Uterus (tissue), 4 donors: ENCODE measurements at places on chromosomes 4 and X. TPM values are rescaled to one million over a fixed set of nuclear protein-coding genes. Genes with fewer than 3 reads are reported as not detected.

DNA sequence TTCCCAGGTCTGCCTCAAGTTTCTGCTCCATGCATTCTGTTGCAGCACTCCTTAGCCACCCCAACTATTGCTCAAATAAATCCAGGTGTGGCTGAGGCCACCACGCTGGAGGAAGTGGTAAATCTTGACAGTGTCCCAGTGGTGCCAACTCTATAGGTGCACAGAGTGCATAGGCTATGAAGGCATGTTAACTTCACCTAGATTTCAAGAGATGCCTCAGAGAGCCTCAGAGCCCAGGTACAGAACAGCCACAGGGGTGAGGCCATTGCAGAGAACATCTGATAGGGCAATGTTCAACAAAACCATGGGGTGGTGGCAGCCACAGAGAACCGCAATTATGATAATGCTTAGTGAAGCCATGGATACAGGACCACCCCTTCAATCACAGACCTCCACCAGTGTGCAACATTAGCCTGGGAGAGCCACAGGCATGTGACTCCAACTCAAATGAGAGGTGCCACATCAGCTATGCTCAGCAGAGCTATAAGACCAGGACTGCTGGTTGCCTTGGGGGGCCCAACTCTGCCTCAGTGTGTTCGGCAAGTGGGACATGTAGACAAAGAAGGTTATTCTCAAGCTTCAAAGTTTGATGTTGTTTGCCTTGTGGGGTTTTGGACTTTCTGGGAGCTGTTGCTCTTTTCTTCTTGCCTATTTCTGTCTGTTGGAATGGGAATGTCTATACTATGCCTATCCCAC, 468.7 kb downstream of the ANKRD50 start:
- H3K27me3 ChIP-seq, result no peaks in the 10 kb centered on the region
- no peaks in the 10 kb centered on the region for H3K36me3 ChIP-seq
- DNase-seq, result no peak
- no peak overlapping the region for H3K27ac ChIP-seq
- H3K4me3 ChIP-seq, result no peak overlapping the region
- H3K4me1 ChIP-seq, result no peaks in the 10 kb centered on the region

DNA sequence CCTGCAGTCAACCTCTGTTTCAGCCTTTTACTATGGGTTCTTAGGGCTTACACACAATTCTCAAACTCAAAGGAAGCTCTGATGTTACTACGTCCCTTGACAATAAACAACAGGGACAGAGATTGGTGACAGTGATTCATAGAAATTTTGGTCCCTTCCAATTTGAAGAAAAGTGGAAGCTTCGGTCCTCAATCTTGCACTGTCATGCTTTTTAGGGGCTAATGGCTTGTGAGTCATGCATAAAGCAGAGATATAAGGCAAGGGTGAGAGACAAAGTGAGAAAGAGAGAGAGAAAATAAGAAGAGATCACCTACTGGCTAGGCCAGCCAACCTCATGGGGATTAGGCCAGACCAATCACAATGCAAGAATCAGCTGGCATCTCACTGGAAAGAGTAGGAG, 63.2 kb upstream of the STARD8 start:
- DNase-seq, result no peak
- H3K27me3 ChIP-seq, result no peaks in the 10 kb centered on the region
- no peak overlapping the region for H3K27ac ChIP-seq
- H3K4me1 ChIP-seq, result no peaks in the 10 kb centered on the region
- H3K36me3 ChIP-seq, result no peaks in the 10 kb centered on the region

Gene ZNF595
- 25.1 TPM for total RNA-seq

Gene CDS1
- total RNA-seq, result 8.8 TPM

- H3K4me3 ChIP-seq, result no peak overlapping the region
- H3K27ac ChIP-seq, result no peak overlapping the region
- no peaks in the 10 kb centered on the region for H3K36me3 ChIP-seq
- H3K4me1 ChIP-seq, result no peaks in the 10 kb centered on the region
Measured at GRCh38 chr4:105273230-105273629, 126.6 kb downstream of the TET2 start.

GRCh38 chr4:53199356-53199755, 166.5 kb downstream of the SCFD2 start:
- no peak overlapping the region for H3K4me3 ChIP-seq
- no peaks in the 10 kb centered on the region for H3K4me1 ChIP-seq
- H3K36me3 ChIP-seq, result no peaks in the 10 kb centered on the region
- H3K27ac ChIP-seq, result no peak overlapping the region
- no peaks in the 10 kb centered on the region for H3K27me3 ChIP-seq

- DNase-seq, result no peak
- no peaks in the 10 kb centered on the region for H3K4me1 ChIP-seq
- no peaks in the 10 kb centered on the region for H3K36me3 ChIP-seq
- H3K27ac ChIP-seq, result no peak overlapping the region
Measured at GRCh38 chr4:32440391-32440790, 1720.2 kb downstream of the PCDH7 start.

DNA sequence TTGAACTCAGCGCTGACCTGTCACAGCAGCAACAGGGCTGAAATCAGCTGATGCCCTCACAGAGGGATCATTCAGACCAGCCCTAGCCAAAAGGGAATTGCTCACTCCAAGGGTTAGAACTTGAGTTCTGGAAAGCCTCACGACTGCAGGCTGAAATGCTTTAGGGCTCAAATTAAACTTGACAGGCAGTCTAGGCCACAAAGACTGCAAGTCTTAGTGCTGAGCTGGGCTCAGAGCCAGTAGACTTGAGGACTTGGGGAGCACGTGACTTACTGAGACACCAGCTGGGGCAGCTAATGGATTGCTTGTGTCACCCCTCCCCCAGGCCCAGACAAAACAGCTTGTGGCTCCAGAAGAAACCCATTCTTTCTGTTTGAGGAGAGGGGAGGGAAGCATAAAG, 119.0 kb upstream of the SLC6A14 start:
- no peak overlapping the region for H3K4me3 ChIP-seq
- no peak overlapping the region for H3K27ac ChIP-seq
- H3K4me1 ChIP-seq, result no peaks in the 10 kb centered on the region
- H3K36me3 ChIP-seq, result no peaks in the 10 kb centered on the region
- no peaks in the 10 kb centered on the region for H3K27me3 ChIP-seq

Gene RHOH
- 4.4 TPM for total RNA-seq

DNA sequence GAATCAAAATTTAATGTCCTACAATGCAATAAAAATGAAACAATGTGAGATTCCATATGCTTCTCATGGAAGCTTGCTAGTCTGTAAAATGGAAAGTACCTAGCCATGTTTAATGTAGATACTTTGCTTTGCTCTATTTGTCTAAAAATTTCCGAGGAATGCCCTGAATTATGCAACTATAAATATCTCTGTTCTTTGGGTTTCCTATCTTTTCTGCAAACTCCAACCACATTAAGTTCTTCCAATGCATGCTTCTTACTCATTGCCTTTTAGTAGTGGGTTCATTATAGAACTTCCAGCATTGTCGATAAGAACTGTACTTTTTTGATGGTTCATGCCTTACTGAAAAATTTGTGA, 178.3 kb downstream of the RASL11B start:
- H3K27me3 ChIP-seq, result no peaks in the 10 kb centered on the region
- H3K27ac ChIP-seq, result no peak overlapping the region
- no peaks in the 10 kb centered on the region for H3K4me1 ChIP-seq
